Stimulated activated CD4-positive, alpha-beta T cell treated with anti-CD3 and anti-CD28 coated beads, TNF-alpha, amount 100 ng/mL, for 48 hours (primary cell): ENCODE measurements at places on chromosomes 2 and 18.

GRCh38 chr18:5746844-5747243 lies 148.5 kb downstream of the TMEM200C start:
- DNase-seq = no peak

- DNase-seq = no peak
Measured at GRCh38 chr2:234378440-234378839, 118.4 kb downstream of the ARL4C start.

DNA sequence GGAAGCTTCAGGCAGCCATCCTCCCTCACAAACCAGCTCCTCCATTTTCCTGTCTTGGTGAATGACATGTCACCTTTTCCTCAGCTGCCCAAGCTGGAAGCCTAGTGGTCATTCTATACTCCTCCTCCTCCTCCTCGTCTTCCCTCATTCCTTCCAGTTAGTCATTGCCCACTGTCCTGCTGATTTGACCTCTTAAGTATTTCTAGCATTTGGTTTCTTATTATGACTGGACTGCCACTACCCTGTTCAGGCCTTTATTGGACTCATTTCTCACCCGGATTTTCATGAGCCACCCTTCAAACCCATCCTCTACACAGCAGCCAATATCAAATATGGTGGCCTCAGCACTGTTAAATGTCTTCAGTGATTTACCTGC lies 21.9 kb upstream of the MGAT5 start:
- DNase-seq = no peak

DNA sequence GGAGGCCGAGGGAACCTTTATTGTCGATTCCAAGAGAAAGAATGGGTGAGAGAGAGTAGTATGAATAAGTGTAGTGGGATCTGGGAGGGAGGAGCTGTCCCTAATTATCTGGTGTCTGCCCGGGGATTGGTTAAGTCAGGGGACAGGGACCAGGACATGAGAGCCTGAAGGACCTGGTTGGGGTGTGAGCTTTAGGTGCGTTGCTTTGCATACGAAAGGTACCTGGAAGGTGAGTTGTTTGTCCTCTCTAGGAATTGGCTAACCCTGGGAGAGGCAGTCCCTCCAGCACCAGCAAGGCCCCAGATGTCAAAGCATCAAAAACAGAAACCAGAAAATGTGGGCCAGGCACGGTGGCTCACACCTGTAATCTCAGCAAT lies 48.1 kb upstream of the RPL31 start:
- no peak for DNase-seq

DNA sequence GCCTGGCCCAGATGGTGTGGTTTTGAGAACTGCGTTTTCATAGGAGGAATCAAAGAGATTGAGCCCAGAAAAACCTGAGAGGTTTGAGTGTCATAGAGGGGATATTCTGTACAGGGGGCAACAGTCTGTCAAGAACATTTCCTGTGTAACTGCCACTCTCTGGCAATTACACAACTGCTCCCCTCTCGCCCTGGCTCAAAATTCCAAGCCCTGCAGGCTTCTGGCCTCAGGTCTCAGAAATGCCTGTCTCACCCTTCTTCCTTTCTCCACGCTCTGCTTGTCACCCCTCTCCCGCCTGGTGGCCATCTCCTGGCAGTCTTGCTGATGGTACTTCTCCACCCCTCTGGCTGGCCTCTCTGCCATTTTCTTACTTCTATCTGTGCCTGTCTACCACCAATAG lies 4.0 kb downstream of the VAMP5 start:
- DNase-seq = no peak

GRCh38 chr18:63378919-63379638 lies 12.1 kb upstream of the KDSR start:
- DNase-seq = no peak

- no peak for DNase-seq
Measured at GRCh38 chr2:127098711-127099110, 8.2 kb downstream of the BIN1 start.

DNA sequence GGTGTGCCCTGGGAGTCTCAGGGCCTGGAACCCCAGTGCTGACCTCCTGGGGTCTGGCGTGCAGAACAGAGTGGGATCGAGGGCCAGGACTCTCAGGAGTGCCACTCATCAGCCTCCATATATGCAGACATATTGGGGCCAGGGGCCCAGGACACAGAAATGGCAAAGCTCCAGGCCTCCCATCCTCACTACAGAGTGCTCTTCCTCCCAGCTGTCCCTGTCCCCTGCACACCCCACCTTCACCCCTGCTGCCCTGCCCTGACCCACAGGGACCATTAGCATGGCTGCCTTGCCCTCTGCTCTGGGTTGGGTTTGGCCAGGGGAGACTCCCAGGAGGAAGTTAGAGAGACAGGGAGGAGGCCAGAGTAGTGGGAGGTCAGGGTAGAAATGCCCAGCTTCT lies 2.8 kb downstream of the TEX51 start:
- DNase-seq = no peak

- no peak for DNase-seq
Measured at GRCh38 chr2:9149726-9150567, 56.7 kb upstream of the ASAP2 start.

- no peak for DNase-seq
Measured at GRCh38 chr2:52210161-52210560, 1178.2 kb upstream of the NRXN1 start.

DNA sequence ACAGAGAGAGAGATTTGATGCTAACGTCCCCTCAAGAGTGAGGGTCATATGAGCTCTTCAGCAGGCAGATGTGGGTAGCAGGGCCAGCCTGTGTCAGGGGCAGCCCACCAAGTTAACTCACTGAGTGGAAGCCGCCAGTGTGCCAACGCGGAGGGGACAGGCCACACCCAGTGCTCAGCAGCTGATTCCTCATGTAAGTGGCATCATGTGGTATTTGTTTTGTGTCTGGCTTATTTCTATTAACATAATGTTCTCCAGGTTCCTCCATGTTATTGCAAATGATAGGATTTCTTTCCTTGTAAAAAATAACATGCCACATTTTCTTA lies 4.0 kb downstream of the IMP4 start:
- DNase-seq = no peak

DNA sequence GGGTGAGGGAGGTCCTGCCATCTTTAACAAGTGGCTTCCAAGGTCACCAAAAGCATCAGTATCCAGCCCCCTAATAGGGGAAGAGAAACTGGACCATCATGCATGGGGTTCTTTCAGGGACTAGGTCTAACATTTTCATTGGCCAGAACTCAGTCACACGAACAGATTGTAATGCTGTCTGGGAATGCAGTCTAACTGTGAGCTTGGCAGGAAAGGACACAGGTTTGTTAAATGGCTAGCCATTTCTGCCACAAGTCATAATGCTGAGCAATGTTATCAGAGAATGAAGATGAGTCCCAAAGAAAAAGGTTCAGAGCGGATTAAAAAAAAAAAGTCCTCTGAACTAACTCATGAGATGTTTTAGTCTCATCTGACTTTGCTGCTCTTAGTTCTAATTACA lies 70.9 kb upstream of the TNP1 start:
- DNase-seq = no peak

DNA sequence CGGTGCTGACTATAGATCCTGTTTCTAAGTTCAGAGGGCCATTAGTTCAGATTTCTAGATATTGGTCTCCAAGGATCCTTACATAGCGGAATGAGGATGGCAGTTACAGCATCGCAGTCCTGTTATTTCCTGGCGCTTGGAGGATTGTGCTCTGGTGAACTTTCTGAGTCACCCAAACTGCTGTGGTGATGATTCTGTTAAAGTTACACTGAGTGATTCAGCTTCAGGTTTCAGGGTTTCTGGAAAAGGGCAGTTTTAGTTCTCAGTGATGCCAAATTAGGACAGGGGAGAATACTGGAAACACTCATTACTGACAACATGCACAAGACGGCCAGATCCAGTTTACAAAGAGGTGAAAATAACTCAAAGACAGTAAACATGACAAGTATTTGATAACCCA lies 52.1 kb upstream of the ANKRD62 start:
- no peak for DNase-seq

GRCh38 chr2:231068525-231069222 lies 12.0 kb downstream of the PSMD1 start:
- no peak for DNase-seq

DNA sequence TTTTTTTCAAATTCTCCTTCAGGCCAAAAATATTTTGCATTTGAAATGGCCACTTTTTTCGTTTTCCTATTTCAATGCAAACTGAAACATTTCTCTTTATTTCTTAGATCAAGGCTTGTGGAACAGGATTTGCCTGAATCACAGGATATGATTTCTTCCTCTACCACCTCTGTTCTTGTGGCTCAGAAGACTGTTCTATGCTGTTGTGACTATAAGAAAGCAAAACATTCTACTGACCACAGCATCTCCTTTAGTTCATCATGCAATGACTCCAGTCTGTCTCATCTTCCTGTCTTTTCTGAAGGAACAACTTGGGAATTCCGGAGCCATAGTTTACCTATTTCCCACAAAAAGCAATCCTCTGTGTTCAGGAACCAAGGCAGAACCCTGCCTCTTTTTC lies 16.2 kb upstream of the ZNF512 start:
- DNase-seq = no peak

- no peak for DNase-seq
Measured at GRCh38 chr2:54469484-54470053, 13.4 kb downstream of the SPTBN1 start.

- no peak for DNase-seq
Measured at GRCh38 chr2:26583381-26583911, 57.7 kb downstream of the CIB4 start.

GRCh38 chr18:69968039-69968438 lies 20.4 kb upstream of the CD226 start:
- no peak for DNase-seq

GRCh38 chr2:16102976-16103380 lies 162.6 kb downstream of the MYCN start:
- DNase-seq = no peak

- DNase-seq = no peak
Measured at GRCh38 chr2:214629875-214630274, 179.6 kb downstream of the BARD1 start.

DNA sequence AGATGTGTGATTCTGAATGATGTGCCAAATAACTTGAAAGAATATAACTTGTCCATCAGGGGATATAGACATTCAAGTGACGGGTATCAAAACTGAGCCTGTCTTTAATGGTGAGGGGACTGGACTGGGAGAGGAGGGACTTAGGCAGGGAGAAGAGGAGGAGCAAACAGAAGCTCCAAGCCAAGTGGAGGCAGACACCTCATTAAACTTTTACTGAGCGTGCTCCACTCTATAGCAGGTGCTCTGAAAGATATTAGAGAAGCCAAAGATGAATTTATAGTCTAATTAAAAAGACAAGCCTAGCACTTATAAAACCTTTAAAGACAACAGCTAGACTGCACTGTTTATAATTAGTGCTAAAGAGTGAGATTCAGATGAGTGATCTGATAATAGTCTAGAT lies 47.7 kb upstream of the SMAD2 start:
- no peak for DNase-seq

DNA sequence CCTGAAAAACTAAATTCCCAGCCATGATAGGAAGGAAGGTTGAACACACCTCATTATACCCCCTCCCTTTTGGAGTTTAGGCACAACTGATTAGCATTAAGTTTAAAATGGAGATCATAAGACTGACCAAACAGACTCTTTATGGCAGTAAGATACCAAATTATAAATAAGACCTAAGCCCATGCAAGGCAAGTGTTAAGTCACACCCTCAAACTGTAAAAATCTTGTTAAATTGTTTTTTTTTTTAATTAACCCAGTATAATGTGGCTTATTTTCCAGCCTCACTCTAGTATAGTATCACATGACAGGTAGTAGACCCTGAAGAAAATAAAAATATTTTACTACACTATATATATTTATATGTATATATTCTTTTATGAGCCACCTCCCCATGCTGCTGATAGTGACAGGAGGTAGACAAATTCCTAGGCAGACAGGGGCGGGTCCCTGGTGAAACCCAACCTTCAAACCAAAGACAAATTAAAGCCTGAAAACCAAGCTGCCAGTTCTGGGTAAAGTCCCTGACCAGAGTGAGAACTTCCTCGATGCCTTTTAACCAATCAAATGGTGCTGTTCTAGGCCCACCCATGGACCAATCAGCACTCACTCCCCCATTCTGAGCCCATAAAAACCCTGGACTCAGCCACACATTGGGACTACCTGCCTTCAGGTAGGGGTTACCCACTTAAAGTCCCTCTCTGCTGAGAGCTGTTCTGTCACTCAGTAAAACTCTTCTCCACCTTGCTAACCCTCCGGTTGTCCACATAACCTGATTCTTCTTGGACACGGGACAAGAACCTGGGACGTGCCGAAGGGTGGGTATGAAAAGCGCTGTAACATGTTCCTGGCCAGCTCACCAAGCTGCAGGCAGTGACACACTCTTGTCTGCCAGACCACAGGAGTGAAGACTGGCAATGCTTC lies 123.9 kb upstream of the B3GNT2 start:
- no peak for DNase-seq

GRCh38 chr2:191321861-191322662 lies 76.9 kb downstream of the MYO1B start:
- DNase-seq = no peak

DNA sequence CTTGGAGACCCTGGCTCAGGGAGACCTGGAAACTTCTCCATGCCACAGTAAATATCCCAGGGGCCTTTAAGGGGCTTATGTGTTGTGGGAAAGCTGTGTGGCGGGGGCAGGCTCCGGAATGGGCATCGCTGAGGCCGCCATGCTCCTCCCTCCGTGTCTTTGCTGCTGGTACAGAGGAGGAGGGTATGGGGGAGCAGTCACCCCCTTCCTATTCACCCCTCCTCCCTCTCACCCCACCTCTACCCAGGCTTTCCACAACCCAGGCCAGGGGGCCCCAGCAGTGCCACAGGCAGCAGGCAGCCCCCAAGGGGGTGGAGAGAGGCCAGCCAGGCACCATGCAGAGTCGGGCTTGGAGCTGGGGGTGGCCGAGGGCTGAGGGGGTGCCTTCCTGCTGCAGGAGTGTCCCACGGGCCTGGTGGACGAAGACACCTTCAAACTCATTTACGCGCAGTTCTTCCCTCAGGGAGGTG lies 28.0 kb upstream of the FAHD2A start:
- DNase-seq = no peak

DNA sequence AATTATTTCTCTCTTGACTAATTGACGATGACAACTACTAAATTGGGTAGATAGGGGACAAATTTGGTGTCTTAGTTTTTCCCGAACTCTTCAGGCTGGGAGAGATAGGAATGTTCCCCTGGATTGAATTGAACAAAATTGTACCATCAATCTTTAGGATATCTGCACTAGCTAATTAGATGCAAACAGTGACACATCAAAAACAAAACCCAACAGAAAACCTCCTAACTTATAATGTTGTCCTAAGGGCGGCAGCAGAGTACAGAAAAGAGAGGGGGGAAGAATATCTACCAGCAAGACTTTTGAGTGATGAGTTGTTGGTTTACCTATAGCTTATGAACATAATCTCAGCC lies 342.9 kb downstream of the INSIG2 start:
- DNase-seq = no peak
